CMK (cell line): ENCODE measurements at places on chromosomes 3 and 15.

GRCh38 chr3:23390446-23390845 is 187.3 kb downstream of the UBE2E2 start:
- no peak for DNase-seq

- no peak for DNase-seq
Observed at GRCh38 chr3:105561876-105562275, 195.2 kb downstream of the ALCAM start.

GRCh38 chr15:51060030-51060673 is 34.6 kb downstream of the TNFAIP8L3 start:
- no peak for DNase-seq

- no peak for DNase-seq
Observed at GRCh38 chr3:126399351-126399735, 4.6 kb downstream of the CFAP100 start.

DNA sequence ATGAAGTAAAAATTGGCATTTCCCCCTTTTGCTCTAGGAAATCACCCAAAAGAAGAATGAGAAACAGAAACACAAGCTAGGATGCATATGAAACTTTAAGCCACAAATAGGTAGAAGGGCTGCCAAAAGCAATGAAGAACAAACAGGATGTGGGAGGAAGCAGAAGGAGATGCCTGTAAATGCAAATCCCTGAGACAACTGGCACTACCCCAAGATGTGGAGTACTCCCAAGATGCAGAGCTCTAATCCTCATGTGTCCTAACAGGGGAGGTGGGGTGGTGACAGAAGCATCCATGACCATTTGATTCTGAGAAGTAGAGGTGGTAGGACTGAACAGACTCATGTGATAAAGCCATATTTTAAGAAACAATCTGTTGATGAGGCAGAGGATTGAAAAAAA is 31.9 kb upstream of the ZNF280D start:
- no peak for DNase-seq
